ENCODE measurements at places on chromosomes 12 and 14.

- DNase-seq = no peak
Measured at GRCh38 chr14:50676814-50677516, 8.9 kb upstream of the SAV1 start.

DNA sequence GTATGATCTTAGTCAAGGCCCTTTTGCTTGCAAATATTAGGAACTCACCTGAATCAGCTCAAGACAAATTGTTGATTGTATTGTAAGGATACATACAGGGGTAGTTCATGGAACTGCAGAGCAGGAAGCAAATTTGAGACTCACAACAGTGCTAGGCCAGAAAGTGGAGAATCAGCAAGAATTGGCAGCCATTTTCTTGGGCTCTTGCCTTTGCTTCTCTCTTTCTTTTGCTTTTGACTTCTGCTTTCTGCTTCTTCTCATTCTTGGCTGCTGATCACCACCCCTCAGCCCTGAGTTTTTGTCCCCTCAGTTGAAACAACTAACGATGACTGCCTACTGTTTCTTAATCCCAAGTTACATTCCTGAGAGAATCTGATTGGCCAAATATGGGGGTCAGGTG, 34.8 kb downstream of the KCNK13 start:
- no peak for DNase-seq

DNA sequence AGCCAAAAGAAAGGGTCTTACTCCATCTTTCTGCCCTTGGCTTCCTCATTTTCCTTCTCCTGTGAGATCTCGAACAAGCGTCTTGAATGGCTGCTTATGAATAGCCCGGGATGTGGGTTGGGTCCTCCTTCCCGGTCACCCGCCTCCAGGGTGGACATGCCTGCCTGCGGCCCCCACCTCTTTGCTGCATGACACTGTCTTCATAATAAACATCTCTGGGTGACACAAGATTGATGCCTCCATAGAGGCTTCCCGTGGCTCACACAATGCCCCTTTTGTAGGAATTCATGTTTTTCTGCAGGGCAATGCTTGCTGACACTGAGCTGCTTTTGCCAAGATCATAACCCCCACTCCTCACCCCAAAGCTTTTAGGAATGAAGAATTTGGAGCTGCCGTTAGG, 125.9 kb downstream of the ZNF664 start:
- DNase-seq = no peak

DNA sequence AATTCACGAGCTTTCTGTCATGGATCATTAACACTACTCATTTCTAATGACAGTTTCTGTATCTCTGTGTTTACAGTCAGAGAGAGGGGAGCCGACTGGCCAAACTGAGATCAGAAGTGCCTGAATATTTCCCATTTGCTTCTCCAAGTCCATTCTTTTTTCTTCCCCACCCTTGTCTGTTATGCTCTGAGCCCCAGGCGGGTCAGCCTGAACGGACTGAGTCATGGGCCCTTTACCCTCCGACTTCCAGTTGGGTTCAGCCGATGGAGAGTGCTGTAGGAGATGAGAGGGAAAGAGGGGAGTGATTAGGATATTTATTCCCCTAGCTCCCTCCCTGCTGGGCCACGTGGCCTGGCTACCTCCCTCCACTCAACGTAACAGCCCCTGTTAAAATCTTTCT, 104.7 kb downstream of the PAH start:
- no peak for DNase-seq

DNA sequence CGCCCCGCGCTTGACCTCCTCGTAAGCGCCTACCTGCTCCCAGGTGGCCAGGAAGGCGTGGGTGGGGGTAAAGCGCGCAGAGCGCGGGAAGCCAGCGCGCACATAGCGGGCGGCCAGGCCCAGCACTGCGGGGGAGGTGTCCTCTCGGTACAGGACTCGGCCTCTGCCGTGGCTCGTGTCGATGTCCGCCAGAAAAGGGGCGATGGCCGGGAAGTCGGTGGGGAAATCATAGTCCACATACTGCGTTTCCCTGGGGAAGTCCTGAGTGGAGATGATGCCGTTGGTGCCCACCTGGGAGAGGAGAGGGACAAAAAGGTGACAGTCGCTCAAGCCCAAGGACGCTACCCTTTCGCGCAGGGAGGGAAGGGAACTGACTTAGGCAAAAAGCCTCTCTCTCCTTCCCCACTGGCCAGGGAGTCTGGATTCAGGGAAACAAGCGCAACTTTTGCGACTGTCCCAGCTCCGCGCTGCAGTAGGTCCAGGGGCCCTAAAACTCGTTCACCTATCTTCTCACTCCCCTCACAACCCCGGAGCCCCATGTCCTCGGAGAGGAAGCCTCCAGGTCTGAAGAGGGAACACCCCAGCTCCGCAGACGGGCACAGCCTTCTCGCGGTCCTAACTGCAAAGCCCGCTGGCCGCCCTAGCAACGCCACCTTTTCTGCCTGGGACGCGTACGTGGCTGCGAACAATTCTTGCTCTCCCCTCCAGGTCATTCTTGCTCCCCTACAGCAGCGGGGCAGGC, 815 bp downstream of the NID2 start:
- no peak for DNase-seq

- no peak for DNase-seq
Measured at GRCh38 chr12:117884161-117884560, 84.6 kb downstream of the KSR2 start.

GRCh38 chr12:24198936-24199671, 249.6 kb upstream of the SOX5 start:
- no peak for DNase-seq

GRCh38 chr14:22531451-22532344, 57.3 kb downstream of the DAD1 start:
- DNase-seq = no peak

- DNase-seq = no peak
Measured at GRCh38 chr14:31942166-31942841, 134.8 kb upstream of the ARHGAP5 start.

GRCh38 chr12:78167510-78167909, 336.8 kb downstream of the NAV3 start:
- DNase-seq = no peak

DNA sequence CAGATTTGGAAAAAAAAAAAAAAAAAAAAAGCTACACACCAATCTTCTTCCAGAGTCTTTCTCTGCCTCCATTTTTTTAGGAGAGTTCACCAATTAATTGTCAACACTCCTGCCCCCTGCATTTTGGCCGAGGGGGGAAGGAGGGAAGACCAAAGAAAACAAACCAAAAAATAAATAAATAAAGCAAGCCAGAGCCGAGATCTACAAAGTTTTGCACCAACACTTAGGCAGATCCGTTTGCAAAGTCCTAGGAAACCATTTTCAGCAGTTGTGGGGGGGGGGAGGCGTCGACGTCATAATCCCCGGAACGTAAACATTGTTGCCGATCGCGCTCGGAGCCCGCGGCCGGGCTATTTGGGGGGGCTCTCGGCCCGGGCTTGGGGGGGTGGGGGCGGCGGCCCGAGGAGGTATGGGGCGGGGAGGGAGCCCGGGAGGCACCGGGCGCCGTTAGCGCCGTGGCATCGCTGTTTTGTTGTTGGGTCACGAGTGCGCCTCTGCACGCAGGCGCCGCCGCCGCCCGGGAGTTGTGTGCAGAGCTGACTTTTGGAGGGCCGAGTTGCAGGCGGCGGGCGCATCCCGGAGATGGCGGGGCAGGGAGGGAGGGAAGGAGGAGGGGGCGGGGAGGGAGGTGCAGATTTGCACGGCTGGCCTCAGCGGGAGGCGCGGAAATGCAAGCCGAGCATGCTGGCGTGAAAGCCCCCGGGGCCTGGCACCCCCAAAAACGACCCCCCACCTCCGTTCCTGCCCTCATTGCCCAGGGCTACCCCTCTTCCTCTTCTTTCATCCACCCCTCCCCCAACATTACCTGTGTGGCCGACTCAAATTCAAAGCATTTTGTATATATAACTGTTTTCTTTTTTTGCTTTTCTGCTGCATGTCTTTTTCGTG, 598 bp downstream of the KDM2B start:
- peak; percentile 50 for DNase-seq

DNA sequence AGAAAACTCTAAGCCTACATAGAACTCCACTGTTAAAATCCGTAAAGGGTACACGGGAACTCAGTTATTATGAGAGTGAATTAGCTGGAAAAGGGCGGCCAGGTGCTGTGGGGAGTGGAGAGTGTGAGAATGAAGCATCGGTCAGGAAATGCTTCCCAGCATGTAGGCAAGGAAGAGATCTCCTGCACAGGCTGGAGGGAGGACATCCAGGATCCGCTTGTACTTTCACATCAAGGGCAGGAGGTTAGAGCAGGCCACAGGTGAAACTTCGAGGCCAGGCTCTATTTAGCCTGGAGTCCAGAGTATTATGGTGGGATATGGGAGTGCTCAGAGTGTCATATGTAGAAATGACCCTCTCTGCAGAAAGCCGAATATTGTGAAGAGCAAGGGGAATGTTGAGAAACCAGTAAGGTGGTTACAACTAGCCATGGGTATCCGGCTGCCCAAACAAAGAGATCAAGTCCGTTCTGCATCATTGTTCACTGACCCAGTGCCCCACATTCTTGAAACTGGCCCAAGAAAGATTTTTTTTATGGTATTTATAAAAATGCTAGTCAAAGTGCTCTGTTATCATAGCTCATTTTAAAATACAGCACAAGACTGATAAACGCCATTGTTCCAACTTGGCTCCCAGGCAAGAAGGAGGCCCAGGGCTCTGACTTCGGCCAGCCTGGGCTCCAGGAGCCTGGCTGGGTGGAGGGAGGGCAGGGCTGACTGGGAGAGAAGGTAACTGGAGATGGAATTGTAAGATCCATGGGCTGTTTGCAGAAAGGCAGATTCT, 79.4 kb upstream of the HIF1A start:
- DNase-seq = no peak

DNA sequence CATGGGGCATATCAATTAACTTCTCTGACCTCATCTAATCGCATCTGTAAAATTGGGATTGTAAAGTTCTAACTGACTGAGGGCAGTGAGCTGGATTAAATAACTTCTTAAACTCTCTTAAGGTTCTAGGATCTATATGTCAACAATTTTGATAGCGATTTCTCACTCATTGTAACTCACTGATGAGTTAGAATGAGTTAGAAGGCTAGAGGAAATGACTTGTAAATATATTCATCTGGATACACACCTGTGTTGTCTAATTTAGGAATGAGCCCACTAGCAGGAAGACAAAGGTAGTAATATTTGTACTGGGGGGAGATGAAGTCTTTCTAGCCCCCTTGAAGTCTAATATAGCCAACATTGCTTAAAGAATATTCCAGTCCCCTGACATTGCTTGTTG, 46.3 kb upstream of the CERS5 start:
- no peak for DNase-seq

DNA sequence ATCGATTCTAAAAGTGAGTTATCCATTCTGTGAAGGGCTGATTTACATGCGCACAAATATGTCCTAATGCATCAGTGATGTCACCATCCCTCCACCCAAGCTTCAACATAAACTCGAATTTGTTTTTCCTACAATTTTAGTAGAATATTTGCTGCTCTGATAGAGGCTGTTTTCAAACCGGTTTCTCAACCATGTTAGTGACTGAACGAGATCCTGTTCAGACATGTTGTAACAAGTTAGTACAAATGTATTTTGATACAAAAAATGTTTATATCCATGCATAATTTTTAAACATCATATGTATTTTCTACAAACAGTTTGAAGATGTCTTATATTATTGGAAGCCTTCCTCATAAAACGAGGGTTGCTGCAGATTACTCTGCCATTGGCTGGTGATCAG, 12.7 kb upstream of the PRB2 start:
- no peak for DNase-seq
